ENCODE measurements at places on chromosomes 2 and 18.

DNA sequence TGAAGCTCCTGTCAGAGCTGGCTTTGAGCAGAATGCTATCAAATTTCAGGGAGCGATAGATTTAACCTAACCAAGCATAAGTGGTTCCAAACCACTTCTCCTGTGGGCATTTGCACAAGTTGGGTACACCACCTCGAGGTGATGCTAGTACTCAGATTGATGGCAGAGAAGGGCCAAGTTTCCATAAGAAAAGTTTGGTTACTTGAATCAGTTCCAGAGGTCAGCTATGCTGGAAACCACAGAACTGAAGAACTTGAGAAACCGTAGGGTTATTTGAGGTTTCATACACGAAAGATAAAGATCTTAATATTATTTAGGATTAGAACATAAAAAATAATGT is 238.2 kb upstream of the SOX11 start:
- no peak for DNase-seq

- DNase-seq, result no peak
Measured at GRCh38 chr2:97812931-97813330, 99.6 kb downstream of the ZAP70 start.

DNA sequence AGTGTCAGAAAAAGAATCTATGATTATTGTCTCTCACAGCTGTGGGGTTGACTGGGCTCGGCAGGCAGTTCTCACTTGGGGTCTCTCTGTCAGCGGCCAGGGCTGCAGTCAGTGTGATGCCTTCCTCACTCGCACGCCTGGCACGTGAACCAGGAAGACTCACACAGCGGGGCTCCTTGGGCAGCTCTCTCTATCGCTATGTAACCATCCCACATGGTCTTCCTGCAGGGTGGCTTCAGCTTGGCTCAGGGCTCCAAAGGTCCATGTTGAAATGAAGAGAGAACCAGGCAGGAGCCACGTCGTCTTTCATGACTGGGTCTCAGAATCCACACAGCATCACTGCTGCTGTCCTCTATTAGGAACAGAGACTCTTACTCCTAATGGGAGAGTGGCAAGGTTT is 30.6 kb upstream of the SLC1A4 start:
- no peak for DNase-seq

GRCh38 chr18:69444221-69444620 is 43.5 kb downstream of the DOK6 start:
- DNase-seq, result no peak

DNA sequence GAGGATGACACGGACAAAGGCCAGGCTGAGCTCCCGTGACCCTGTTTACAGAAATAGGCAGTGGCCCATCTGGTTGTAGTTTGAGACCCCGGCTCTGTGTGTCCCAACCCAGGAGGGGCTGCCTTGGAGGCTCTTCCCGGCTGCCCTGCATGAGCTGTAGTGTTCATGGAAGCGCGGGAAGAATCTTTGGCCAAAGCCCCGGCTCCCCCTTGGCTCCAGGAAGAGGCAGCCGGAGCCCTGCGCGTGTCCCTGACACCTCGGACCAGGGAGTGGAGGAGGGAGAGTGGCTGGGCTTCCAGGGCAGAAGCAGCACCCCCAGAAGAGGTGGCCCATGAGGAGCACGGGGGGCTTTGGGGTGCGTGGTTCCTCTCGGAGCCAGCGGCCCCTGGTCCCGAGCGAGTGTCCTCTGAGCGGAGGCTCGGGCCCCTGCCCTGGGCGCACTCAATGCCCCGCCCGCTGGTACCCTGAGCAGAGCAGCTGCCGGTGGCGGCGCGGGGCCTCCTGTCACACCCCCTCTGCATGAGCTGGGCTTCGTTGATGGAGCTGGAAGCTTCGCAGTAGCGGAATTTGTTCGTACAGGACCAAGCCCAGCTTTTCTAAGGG is 21.7 kb downstream of the GPR35 start:
- no peak for DNase-seq

DNA sequence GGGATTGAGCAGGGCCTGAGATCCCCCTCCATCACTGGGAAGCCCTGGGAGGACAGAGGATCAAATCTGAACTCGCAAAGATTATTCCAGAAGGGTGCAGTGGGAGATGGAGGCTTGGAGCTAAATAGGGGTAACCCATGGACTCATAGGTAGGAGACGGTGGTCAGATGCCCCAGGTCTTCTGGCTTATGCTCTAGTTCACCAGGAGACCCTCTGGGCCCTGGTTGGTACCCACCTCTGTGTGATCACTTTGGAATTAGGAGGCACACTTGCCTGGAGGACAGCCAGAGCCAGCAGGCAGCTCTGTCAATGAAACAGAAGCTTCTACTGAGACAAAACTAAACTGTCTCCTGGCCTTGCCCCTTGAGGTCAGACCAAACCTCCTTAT is 110.6 kb downstream of the TGFA start:
- no peak for DNase-seq

DNA sequence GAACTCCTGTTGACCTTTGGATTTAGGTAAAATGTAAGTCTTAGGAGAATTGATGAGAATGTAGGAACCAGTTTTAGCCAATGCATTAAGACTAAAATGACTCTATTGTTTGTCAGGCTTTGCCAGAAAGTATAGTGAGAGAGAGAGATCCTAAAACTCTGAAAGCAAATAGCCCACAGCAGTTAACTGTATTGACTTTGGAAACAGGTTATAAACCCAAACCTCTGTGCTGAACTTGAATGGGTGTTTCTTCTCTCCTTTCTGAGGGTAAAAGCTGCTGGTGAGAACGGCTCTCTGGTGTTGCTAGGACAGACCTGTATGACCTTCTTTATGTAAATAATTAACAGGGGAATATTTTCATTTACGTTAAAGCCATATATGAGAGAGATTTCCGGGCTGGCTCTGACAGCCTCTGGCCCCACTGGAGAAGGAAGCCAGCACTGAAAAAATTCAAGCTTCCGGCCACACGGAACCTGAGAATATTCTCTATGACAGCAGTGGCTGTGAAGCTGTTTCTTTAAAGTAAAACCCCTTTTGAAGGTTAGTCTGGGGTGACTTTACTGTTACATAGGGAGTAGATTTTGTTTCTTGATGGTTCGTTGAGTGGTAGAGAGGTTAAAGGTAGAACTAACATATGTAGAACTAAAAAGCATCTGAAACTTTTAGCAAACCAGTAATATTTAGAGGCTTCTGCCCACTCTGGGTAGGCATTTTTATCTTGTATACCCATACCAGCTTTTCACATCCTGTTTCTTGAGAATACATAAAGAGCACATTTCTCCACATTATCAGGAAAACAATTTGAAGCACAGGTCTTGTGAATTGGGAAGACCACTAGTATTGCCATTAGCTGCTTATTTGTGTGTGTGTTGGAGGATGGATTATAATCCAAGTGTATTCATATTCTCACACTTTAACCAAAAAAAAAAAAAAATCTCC is 123.8 kb downstream of the SPTBN1 start:
- DNase-seq, result no peak

GRCh38 chr18:52131845-52132244 is 208.2 kb upstream of the DCC start:
- no peak for DNase-seq

GRCh38 chr2:45276914-45277313 is 267.7 kb upstream of the SIX2 start:
- DNase-seq, result no peak

- no peak for DNase-seq
Measured at GRCh38 chr2:38243186-38243880, 133.7 kb downstream of the ATL2 start.

DNA sequence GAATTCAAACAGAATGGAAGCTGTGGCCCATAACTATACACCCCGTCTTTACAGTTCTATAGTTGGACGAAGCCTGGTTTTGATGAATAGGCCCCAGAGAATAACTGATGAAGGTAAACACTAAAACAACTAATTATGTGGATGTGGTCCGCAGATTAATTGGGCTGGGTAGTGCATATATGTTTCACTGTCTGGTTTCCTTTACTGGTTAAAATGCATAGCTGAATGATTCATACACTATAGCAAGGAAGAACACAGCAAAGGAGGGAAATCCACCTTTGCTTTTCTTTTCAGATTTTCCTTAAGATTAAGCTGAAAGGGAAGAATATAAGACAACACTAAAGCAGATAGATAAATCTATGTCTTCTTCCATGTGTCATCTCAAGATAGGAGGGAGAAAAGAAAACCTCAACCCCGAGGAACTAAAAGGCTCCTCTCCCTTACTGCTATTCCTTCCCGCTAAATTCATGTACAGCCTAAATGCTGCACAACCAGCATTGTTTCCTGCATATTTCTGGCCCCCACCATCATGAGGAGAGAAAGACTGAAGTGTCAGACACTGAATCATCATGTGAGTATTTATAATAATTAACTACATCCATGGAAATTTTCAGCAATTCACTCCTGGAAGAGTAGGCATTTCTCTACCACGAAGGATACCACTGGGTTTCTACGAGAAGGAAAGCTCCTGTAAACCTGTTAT is 297.1 kb upstream of the CCDC68 start:
- DNase-seq, result no peak

- DNase-seq, result no peak
Measured at GRCh38 chr2:238667008-238667407, 180.9 kb upstream of the TWIST2 start.

GRCh38 chr2:118269408-118270051 is 181.3 kb downstream of the INSIG2 start:
- peak; percentile 6 for DNase-seq

GRCh38 chr2:171171808-171172207 is 11.1 kb upstream of the TLK1 start:
- DNase-seq, result no peak

GRCh38 chr2:20231598-20232026 is 6.7 kb upstream of the SDC1 start:
- DNase-seq, result no peak

DNA sequence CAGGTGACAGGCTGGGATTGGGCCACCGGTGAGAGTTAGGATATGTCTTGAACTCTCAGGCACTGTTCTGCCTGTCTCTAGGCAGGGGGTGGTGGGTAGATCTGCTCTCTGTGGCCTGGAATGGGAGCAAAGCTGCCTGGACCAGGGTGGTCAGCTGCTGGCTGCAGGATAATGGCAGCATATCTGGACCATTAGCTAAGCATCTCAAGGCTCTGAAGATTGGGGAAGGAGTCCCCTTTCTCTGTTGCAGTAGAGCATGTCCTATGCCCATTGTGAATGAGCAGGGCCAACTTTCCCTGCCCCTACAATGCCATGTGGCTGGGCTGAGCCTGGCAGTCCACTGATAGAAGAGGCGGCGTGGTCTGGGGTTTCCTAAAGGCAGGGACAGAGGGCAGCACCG is 34.6 kb downstream of the LOXHD1 start:
- no peak for DNase-seq

DNA sequence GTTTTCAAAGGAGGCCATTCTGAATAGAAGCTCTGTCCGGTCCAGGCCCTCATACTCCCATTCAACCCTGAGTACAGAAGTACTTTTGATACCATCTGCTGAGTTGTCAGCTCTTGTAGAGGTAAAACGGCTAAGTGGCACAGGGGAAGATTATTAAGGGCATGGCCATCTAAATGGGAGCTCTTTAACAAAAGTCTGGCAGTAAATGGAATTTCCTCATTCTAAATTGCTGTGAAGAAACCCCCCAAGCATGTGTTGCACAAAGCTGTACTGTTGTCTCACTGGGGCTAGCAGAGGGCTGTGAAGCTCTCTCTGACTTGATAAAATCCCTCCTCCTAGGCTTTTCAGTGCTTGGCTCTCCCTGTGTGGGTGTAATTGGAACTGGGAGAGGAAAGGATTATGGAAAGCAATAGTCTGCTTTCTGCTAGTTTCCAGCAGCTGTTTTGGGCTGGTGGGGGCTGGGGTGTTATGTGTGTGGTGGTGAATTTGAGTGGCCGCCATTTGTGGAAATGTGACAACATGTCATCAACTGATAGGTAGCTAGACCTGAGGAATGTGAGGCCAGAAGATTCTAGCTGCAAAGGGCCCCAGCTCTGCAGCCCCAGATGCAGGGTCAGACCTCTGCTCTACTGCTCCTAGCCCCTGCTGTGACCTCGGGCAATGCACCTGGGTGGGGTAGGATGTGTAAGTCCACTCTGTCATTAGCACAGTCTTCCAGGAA is 65.1 kb downstream of the MAP4K4 start:
- no peak for DNase-seq

- peak; percentile 81 for DNase-seq
Measured at GRCh38 chr2:28102455-28102874, 211.9 kb downstream of the BABAM2 start.

- no peak for DNase-seq
Measured at GRCh38 chr18:28108254-28108653, 68.7 kb downstream of the CDH2 start.

GRCh38 chr18:65790604-65791003 is 39.8 kb downstream of the CDH7 start:
- DNase-seq, result no peak

DNA sequence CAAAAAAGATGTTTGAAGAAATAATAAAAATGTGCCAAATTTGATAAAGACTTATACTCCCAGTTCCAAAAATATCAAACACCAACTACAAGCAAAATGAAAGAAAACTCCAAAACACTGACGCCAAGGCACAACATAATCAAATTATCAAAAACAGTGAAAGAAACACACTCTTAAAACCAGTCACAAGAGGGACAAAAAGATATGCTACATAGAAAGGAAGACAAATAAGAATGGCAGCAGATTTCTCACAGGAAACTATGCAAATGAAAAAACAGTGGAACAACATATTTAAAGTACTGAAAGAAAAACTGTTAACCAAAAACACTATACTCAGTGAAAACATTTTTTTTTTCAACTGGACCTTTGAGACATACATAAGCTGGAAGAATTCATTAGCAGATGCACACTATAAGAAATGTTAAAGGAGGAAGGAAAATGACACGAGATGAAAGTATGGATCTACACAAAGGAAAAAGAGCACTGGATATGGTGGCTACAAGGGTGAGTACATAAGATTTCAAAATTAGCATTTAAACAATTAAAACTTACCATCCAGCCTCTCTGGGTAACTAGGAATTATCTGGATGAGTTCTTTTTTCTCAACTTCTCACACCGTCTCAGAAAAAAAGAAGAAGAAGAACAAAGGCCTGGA is 94.0 kb upstream of the ACVR1C start:
- peak; percentile 51 for DNase-seq

DNA sequence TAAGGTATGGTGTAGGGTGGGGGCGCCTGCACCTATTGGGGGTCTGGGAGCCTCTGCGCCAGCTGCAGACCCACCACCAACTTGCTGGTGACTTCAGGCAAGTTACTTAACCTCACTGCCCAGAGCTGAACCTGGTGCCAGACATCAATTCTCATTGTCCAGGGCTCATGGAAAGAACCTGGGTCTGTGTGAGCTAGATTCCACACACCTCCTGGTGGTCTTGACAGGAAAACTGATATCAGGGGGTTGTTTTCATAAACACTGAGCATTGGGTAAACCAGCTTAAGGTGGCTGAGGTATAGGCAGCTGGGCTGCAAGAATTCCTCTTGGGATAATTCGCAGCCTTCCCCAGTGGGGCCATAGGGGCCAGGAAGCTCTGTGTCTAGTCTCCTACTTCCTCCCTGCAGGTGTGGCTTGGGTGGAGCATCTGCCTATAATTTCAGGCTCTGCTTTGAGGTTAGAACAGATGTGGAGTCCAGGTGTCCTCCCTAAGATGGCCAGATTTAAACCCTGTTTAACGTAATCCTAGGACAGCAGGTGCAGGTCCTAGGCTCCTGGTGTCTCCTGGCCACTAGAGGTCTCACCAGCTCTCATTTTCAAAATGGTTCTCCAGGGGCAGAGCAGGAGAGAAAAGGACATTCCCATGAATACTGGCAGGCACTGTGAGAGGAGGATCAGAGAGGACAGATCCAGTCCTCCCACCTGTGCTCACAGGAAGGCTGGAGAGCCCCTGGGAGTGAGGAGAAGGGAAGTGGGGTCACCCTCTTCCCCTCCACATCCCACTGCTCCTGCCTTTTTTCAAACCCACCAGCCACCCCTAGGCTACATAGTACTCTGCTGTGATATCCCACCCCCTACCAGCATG is 100.4 kb upstream of the SMAD2 start:
- DNase-seq, result peak; percentile 48

GRCh38 chr2:234661175-234661574 is 164.3 kb upstream of the ARL4C start:
- DNase-seq, result no peak

All from OCI-M1 (cell line).